Uterus (tissue), 4 donors: ENCODE measurements at places on chromosomes 3 and 15.

- no peaks in the 10 kb centered on the region for H3K36me3 ChIP-seq
- H3K4me1 ChIP-seq, result no peaks in the 10 kb centered on the region
- no peak for DNase-seq
- no peaks in the 10 kb centered on the region for H3K27me3 ChIP-seq
- no peak overlapping the region for H3K27ac ChIP-seq
These were observed 145.7 kb downstream of the RBMS3 start for GRCh38 chr3:29426302-29427226.

DNA sequence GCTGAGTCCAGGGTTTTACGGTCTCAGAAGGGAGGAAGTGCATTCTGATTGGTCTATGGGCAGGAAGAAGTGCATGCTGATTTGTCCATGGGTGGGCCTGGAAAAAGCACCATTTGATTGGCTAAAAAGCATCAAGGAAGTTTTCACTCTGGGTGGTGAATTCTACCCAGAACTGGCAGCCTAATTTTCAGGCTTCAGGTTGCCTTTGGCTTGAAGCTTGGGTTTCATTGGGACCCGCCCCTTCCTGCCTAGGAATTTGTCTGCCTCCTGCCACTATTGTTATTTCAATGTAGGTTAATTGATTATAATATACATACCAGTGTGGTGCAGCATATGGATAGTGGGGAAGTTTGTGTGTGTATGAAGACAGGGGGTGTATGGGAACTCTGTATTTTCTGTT lies 1355.9 kb downstream of the SI start:
- no peak overlapping the region for H3K27ac ChIP-seq
- no peaks in the 10 kb centered on the region for H3K36me3 ChIP-seq
- no peak overlapping the region for H3K4me3 ChIP-seq
- no peaks in the 10 kb centered on the region for H3K4me1 ChIP-seq
- no peak for DNase-seq

DNA sequence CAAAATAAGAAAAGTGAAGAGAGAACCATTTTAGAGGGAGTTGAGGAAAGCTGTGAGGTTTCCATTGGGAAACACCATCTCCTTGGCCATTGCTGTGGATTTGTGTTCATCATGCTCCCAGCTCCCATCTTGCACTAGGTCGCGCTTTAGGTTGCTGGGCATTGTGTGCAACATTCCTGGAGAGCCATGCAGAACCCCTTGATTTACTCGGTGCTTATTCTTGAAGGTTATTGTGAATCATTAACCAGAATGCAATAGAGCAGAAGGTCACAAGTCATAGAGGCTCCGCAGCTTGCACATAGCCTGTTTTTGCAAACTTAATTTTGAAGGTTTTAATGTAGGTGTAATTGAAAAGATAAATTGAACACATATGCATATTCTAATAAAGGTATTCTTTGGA lies 239.2 kb upstream of the IL12A start:
- H3K4me1 ChIP-seq, result no peaks in the 10 kb centered on the region
- no peaks in the 10 kb centered on the region for H3K36me3 ChIP-seq
- DNase-seq, result no peak
- no peaks in the 10 kb centered on the region for H3K27me3 ChIP-seq
- no peak overlapping the region for H3K27ac ChIP-seq
- H3K4me3 ChIP-seq, result no peak overlapping the region

GRCh38 chr15:57527382-57528091 lies 64.2 kb upstream of the MYZAP start:
- no peak overlapping the region for H3K4me3 ChIP-seq
- H3K27me3 ChIP-seq, result no peaks in the 10 kb centered on the region
- DNase-seq, result peak; percentile 69
- peaks cover 7% of the 10 kb centered on the region for H3K4me1 ChIP-seq
- no peak overlapping the region for H3K27ac ChIP-seq
- H3K36me3 ChIP-seq, result no peaks in the 10 kb centered on the region

- H3K36me3 ChIP-seq, result no peaks in the 10 kb centered on the region
- no peak for DNase-seq
- H3K4me3 ChIP-seq, result no peak overlapping the region
- no peaks in the 10 kb centered on the region for H3K27me3 ChIP-seq
- H3K27ac ChIP-seq, result no peak overlapping the region
- no peaks in the 10 kb centered on the region for H3K4me1 ChIP-seq
These were observed 723.0 kb upstream of the BCHE start for GRCh38 chr3:166560253-166560652.

DNA sequence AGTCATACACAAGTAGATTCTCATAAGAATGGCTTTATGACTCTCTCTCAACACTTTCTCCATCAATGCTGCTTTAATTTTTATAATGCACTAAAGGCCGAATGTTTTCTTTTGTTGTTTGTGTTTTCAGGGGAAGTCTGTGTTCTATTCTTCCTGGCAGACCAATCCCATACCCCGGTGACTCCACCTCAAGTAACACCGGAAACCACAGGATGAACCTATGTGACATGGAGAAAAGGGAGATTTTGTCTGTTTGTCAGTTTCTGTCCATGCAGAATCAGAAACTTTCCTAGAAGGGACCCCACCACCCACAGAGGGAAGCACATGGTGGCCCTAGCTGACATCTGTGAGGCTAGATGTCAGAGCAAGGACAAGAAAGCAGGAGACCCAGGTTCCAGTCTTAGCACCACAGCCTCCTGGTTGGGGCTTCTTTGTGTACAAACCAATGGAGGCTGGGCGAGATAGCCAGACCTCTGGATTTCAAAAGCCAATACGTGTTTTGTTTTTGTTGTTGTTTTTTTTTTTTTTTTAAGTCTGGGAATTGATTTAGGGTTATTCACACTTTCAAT lies 109.0 kb downstream of the OSBPL10 start:
- no peak overlapping the region for H3K4me3 ChIP-seq
- no peaks in the 10 kb centered on the region for H3K36me3 ChIP-seq
- no peaks in the 10 kb centered on the region for H3K27me3 ChIP-seq
- no peaks in the 10 kb centered on the region for H3K4me1 ChIP-seq
- no peak overlapping the region for H3K27ac ChIP-seq
- DNase-seq, result no peak

GRCh38 chr3:143972505-143973258 lies 1.1 kb downstream of the DIPK2A start:
- peak overlapping the region; percentile 71 for H3K4me3 ChIP-seq
- H3K36me3 ChIP-seq, result no peaks in the 10 kb centered on the region
- peak; percentile 64 for DNase-seq
- H3K4me1 ChIP-seq, result no peaks in the 10 kb centered on the region
- H3K27me3 ChIP-seq, result no peaks in the 10 kb centered on the region

- H3K4me1 ChIP-seq, result no peaks in the 10 kb centered on the region
- DNase-seq, result no peak
- H3K4me3 ChIP-seq, result no peak overlapping the region
- H3K36me3 ChIP-seq, result no peaks in the 10 kb centered on the region
- no peaks in the 10 kb centered on the region for H3K27me3 ChIP-seq
- peak overlapping the region; percentile 93 for H3K27ac ChIP-seq
These were observed 37.4 kb downstream of the ADCY5 start for GRCh38 chr3:123411340-123412040.

- no peak overlapping the region for H3K27ac ChIP-seq
- H3K36me3 ChIP-seq, result no peaks in the 10 kb centered on the region
- no peak overlapping the region for H3K4me3 ChIP-seq
- no peaks in the 10 kb centered on the region for H3K27me3 ChIP-seq
- H3K4me1 ChIP-seq, result no peaks in the 10 kb centered on the region
These were observed 159.7 kb downstream of the SERPINI1 start for GRCh38 chr3:167895178-167895577.

DNA sequence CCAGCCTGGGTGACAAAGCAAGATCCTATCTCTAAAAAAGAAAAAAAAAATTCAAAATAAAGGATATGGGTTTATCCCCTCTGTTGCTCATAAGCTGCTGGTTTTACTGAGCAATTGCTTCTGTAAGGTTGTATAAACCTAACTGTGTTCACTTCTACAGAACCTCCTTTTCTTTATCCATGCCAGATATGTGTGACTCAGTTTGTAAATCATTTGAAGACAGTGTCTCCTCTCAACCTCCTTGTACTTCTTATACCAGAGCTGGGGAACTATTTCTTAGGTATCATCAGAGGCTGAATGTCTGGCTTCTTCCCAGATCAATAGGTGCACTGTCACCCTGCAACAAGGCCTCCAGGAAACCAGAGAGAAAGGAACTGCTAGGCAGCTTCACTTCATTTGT lies 273.8 kb downstream of the CD47 start:
- H3K27ac ChIP-seq, result no peak overlapping the region
- H3K36me3 ChIP-seq, result no peaks in the 10 kb centered on the region

DNA sequence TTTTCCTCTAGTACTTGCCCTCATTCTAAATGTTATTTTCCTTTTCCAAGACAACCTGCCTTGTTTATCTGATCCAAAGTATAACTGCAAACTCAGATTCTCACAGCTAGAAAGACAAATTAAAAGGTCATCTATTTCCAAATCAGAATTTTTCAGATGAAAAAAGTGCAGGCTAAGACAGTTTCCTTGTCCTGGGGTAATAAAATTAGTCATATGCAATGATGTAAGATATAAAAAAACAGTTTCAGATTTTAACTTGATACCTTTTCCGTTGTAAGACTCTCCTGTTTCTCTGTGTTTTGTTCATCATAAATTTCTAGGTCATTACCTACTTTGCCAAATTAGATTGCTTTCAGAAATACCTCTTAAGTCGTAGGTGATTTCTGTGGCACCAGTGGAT lies 238.4 kb upstream of the PEX5L start:
- no peaks in the 10 kb centered on the region for H3K36me3 ChIP-seq
- H3K4me3 ChIP-seq, result no peak overlapping the region
- no peaks in the 10 kb centered on the region for H3K4me1 ChIP-seq
- H3K27me3 ChIP-seq, result no peaks in the 10 kb centered on the region

DNA sequence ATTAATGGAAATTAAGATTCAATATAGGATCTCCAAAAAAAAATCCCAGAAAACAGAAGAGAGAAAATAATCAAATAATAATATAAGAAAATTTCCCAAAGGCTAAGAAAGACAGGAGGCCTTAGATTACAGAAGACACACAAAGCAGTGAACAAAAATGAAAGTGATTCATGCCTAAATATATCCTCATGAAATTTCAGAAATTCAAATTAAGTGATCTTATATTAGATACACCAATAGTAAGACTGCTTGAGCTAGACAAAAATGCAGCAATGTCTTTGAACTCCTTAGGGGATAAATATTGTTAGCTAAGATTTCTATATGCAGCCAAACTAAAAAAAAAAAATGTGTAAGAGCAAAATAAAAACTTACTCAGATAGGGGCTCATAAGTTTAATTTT lies 44.6 kb upstream of the ARPP21 start:
- H3K4me1 ChIP-seq, result no peaks in the 10 kb centered on the region
- no peaks in the 10 kb centered on the region for H3K27me3 ChIP-seq
- no peak for DNase-seq
- H3K4me3 ChIP-seq, result no peak overlapping the region
- no peak overlapping the region for H3K27ac ChIP-seq
- no peaks in the 10 kb centered on the region for H3K36me3 ChIP-seq

GRCh38 chr3:123202451-123202850 lies 708 bp downstream of the SEC22A start:
- no peaks in the 10 kb centered on the region for H3K36me3 ChIP-seq
- H3K4me1 ChIP-seq, result no peaks in the 10 kb centered on the region
- H3K4me3 ChIP-seq, result peak overlapping the region; percentile 100
- DNase-seq, result peak; percentile 13
- H3K27ac ChIP-seq, result peak overlapping the region; percentile 91

DNA sequence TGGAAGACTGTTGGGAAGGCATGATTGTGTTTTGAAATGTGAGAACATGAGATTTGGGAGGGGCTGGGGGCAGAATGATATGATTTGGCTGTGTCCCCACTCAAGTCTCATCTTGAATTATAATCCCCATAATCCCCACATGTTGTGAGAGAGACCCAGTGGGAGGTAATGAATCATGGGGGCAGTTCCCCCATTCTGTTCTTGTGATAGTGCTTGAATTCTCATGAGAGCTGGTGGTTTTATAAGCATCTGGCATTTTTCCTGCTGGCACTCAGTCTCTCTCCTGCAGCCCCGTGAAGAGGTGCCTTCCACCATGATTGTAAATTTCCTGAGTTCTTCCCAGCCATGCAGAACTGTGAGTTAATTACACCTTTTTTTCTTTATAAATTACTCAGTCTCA lies 430.5 kb downstream of the OTOL1 start:
- DNase-seq, result no peak
- H3K36me3 ChIP-seq, result no peaks in the 10 kb centered on the region
- no peaks in the 10 kb centered on the region for H3K4me1 ChIP-seq
- H3K27me3 ChIP-seq, result no peaks in the 10 kb centered on the region
- H3K27ac ChIP-seq, result no peak overlapping the region

DNA sequence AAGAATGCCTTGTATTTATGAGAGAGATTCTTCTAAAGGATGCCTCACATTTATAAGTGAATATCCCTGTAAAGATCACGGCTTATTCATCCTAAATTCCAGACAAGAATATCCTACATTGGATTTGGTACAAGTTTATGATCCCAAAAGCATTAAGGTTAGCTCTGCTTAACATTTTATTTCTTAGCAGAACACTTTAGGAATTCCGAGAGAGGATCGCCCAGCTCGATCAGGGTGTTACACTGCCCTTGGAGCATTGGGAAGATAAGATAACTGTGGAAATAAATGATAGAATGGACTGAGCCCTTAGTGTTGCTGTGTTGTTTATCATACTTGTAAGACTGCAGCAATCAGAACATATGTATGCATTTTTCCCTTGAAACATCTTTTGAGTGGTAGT lies 223.0 kb upstream of the CDIN1 start:
- no peak overlapping the region for H3K4me3 ChIP-seq
- no peaks in the 10 kb centered on the region for H3K27me3 ChIP-seq
- H3K36me3 ChIP-seq, result no peaks in the 10 kb centered on the region
- peak overlapping the region; percentile 78 for H3K27ac ChIP-seq
- DNase-seq, result no peak
- no peaks in the 10 kb centered on the region for H3K4me1 ChIP-seq

- H3K4me3 ChIP-seq, result no peak overlapping the region
- H3K4me1 ChIP-seq, result no peaks in the 10 kb centered on the region
- H3K36me3 ChIP-seq, result no peaks in the 10 kb centered on the region
- H3K27ac ChIP-seq, result no peak overlapping the region
- no peaks in the 10 kb centered on the region for H3K27me3 ChIP-seq
- DNase-seq, result no peak
These were observed 97.1 kb upstream of the CHL1 start for GRCh38 chr3:99506-99905.
